ENCODE measurements at places on chromosomes 5 and 9. TPM values are rescaled to one million over a fixed set of nuclear protein-coding genes. Genes with fewer than 3 reads are reported as not detected.

Gene ARPC5L
- 40.0 TPM for total RNA-seq

DNA sequence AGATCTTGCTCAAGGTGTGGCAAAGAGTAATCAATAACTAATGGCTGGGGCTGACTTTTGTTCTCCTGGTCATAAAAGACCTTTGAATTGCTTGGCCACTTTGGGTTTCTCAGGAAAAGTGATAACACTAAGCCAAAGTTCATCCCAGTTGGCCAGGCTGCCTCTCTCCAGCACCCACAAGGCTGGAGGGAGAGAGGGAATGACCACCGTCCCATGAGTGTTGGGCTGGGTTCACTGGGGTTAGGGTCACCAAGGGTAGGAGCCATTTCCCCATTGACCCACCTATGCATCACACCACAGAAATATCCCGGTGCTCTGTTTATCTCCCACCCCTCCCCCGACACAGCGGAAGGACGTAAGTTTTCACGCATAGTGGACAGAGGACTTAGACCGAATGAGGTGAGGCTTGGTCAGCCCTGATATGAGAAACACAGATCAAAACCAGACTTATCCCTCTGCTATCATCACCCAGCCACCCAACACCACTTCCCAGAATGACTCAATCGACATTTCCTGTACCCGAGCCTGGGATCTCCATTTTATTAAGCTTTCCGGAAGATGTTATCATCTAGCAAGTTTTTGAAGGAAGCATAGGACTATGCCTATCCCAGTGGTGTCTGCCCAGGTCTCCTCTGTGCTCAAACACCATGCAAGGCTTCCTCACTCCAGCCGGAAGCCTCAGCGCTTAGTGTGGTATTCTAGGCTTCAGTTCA, 27.0 kb upstream of the PPARGC1B start:
- no peak for DNase-seq
- peaks cover 6% of the 10 kb centered on the region for H3K4me1 ChIP-seq
- peaks cover 10% of the 10 kb centered on the region for H3K27me3 ChIP-seq
- H3K27ac ChIP-seq, result no peak overlapping the region
- no peaks in the 10 kb centered on the region for H3K36me3 ChIP-seq

DNA sequence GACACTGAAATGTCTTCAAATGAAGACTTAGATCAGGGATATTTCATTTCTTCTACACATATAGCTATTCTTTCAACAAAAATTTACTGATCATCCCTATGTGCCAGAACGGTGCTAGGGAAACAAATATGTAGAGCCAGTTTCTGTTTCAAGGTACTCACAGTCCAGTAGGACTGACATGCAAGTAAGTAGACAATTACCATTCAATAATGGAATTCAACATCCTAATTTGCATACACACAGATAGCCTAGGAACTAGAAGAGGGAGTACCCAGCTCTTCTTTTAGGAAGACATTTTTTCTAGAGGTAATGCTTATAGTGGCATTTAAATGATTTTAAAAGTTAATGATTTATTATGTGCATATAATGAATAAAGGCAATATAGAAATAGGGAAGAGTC, 388.8 kb downstream of the ZSWIM6 start:
- no peaks in the 10 kb centered on the region for H3K27me3 ChIP-seq
- H3K4me1 ChIP-seq, result peaks cover 12% of the 10 kb centered on the region
- DNase-seq, result no peak

DNA sequence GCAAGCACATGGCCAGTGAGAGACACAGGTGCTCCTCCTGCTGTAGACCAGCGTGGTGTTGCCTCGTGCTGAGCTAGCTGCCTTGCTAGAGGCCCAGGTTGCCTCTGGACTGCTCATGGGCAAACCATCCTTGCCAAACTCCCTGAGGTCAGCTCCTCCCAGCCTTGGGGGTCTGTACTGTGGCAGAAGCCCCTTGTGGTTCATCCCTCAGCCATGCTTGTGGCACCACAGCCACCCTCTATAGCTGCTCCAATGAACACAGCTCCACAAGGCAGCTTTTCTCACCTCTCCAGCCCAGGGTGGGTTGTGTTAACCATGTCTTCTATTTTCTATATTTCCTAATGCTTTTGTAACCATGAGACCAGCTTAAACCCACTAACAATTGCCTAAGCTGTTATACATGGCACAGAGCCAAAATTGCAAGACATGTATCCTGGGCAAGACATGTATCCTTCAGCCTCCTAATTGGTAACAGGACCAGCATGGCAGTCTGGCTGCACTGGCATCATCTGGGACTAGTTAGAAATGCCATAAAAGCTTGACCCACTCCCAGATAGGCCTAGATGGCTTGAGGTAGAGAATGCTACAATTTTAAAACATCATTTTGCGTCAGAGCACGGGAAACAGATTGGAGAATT, 183.1 kb upstream of the S1PR3 start:
- peaks cover 9% of the 10 kb centered on the region for H3K4me1 ChIP-seq
- H3K27ac ChIP-seq, result no peak overlapping the region
- no peaks in the 10 kb centered on the region for H3K36me3 ChIP-seq
- H3K4me3 ChIP-seq, result no peak overlapping the region

DNA sequence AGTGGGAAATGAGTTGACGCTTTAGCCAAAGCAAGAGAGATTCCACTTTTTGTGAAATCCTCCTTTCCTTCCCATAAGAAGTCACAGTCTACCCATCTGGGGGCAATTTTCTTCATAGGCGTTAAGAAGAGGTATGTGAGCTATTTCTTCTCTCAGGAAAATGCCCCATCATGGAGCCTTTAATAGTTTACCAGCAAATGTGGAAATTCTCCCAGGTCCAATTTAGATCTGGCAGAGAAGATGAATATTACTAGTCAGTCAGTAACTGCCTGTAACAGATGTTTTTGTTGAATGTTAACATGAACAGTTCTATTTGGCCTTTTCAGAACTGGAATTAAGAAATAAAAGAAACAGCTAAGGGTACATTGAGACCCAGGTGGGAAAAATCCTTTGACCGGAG, 156.4 kb upstream of the RFX3 start:
- H3K36me3 ChIP-seq, result no peaks in the 10 kb centered on the region
- H3K27ac ChIP-seq, result no peak overlapping the region
- no peak overlapping the region for H3K4me3 ChIP-seq
- H3K27me3 ChIP-seq, result no peaks in the 10 kb centered on the region
- DNase-seq, result no peak

- peaks cover 18% of the 10 kb centered on the region for H3K4me1 ChIP-seq
- peaks cover 38% of the 10 kb centered on the region for H3K36me3 ChIP-seq
- no peak for DNase-seq
- no peaks in the 10 kb centered on the region for H3K27me3 ChIP-seq
Measured at GRCh38 chr5:134547999-134548658, 22.7 kb downstream of the JADE2 start.

- H3K27ac ChIP-seq, result peak overlapping the region; percentile 76
- DNase-seq, result no peak
- no peak overlapping the region for H3K4me3 ChIP-seq
- peaks cover 16% of the 10 kb centered on the region for H3K27me3 ChIP-seq
- H3K4me1 ChIP-seq, result peaks cover 40% of the 10 kb centered on the region
Measured at GRCh38 chr9:131012023-131012334, 3.0 kb downstream of the LAMC3 start.

Gene SAXO1
- 0.02 TPM for total RNA-seq

Gene ATG10
- 11.1 TPM for total RNA-seq

DNA sequence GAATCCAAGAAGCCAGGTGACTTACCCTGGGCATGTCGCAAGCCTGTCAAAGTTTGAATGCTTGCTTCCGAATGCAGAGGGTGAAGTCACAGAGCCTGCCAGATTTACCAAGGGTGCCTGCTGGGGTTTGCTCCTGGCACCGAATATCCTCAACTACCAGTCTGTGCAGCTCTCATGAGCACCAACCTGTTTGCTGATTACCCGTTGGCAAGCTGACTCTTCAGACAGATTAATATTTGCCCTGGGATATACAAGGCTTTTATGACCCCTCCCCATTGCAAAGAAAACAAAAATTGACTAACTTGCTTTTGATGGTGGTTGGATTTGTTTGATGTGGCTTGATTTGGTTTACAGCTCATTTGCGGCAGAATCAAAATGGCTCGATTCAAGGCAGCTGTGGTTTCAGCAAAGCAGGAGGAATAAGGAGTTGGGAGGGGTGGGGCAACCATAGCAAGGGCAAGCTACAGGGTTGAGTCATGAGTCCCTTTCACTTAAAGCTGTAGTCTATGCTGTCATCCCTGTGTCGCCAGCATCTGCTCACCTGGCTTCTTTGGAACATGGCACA, 82.3 kb upstream of the AGXT2 start:
- no peak overlapping the region for H3K4me3 ChIP-seq
- DNase-seq, result no peak
- no peaks in the 10 kb centered on the region for H3K27me3 ChIP-seq
- H3K36me3 ChIP-seq, result no peaks in the 10 kb centered on the region
- no peak overlapping the region for H3K27ac ChIP-seq

DNA sequence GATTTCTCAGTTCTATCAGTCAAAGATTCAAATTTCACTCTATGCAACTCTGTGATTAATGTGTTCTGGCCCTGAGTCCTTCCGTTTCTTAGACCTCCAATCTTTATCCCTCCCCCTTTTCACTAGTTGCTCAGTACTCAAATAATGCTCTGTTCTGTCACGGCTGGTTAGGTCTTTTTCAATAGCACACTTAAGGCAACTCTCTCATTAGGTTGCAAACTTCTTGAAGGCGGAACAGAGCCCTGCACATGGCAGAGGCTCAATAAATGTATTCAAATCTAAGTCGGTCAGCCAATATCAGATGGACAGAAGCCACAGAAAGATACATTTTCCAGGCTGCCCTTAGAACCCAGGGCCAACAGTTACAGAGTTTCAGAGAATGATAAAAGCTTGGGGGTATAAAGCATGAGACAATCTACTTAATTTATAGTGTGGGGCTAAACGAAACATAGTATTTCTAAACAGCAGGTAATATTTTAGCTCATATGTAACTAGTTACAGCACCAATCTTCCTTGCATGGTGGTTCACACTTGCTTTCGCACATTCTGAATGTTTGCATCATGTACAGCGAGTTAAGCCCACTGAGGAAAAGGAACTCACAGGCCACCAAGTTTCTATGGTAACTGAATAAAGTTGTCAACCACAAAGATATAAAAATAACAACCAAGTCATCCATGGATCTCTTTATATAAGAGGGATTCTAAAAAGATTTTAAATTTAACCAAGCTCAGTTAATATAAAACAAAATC, 67.1 kb upstream of the GOLPH3 start:
- H3K27ac ChIP-seq, result 0 out of 2 replicates have a peak overlapping the region, but pooled peaks have one; percentile 61
- H3K4me1 ChIP-seq, result no peaks in the 10 kb centered on the region
- H3K36me3 ChIP-seq, result peaks cover 61% of the 10 kb centered on the region
- no peaks in the 10 kb centered on the region for H3K27me3 ChIP-seq

GRCh38 chr9:91825422-91825821, 124.6 kb downstream of the ROR2 start:
- H3K27me3 ChIP-seq, result no peaks in the 10 kb centered on the region
- H3K27ac ChIP-seq, result no peak overlapping the region
- no peak for DNase-seq
- no peak overlapping the region for H3K4me3 ChIP-seq

GRCh38 chr9:129609486-129610212, 11.3 kb downstream of the C9orf50 start:
- H3K36me3 ChIP-seq, result no peaks in the 10 kb centered on the region
- DNase-seq, result no peak
- H3K4me1 ChIP-seq, result peaks cover 28% of the 10 kb centered on the region
- H3K27me3 ChIP-seq, result peaks cover 11% of the 10 kb centered on the region
- H3K27ac ChIP-seq, result peak overlapping the region; percentile 41
- peak overlapping the region; percentile 85 for H3K4me3 ChIP-seq

DNA sequence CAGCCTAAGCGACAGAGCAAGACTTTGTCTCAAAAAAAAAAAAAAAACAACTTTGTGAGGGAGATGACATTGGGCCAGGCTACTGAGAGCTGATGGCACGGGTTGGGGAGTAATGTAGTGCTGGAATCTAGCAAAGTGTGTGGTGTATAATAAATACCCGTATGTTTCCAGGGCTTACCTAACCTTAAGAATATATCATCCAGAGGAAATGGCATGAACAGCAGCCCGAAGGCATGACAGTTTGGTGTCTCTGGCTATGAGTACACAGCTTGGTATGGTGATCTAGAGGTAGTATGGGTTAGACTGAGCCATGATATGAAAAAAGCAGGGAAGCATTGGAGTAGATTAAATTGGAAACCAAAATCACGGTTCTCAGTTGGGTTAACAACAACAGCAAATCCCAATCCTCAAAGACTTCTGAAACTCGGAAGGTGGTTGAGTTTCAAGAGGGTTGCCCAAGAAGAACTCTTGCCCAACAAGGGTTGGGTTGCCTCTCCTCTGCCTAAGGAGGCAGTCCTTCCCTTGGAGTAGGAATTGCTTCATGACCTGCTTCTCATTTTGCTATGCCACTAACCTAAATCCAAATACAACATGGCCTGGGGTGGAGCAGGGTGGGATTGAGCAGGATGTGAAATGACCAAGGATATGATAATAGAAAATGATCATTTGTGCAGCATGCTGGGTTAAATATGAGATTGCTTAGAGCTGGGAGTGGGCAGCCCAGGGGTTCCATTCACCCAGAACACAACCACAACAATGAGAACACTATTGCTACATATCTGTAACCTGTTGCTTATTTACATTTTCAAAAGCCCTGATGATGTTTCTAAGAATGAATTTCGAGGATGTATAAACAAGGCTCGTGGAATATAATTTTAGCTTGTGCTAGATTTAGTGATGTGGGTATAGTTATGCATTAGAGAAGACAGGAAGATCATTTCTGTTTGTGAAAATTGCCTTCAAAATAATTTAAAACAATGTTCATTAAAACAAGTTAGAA, 64.6 kb upstream of the ZFR start:
- peaks cover 40% of the 10 kb centered on the region for H3K4me1 ChIP-seq
- H3K27ac ChIP-seq, result no peak overlapping the region
- no peak for DNase-seq
- no peaks in the 10 kb centered on the region for H3K36me3 ChIP-seq

Gene APBA1
- 0.94 TPM for total RNA-seq

DNA sequence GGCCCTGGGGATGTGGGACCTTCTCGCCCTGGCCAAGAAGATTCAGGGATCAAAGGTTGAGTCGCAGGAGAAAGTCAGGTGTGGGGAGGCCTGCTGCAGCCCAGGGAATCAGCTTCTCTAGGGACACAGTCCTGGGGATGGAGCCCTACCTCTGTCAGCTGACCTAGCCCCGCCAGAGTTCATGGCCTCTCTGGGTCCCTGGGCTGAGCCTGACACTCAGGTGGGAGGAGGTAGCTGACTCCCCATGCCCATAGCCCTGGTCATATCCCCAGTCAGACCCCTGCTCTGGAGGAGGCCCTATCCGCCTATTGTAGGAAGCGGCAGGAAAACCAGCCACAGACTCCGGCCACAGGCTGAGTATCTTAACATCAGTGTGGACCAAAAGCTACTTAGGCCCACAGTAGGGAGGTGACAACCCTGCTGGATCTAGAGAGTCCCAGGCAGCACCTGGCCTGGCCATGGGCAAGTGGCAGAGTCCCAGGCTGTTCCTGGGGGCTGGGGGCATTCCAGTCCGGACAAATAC, 15.0 kb upstream of the MRNIP start:
- H3K4me3 ChIP-seq, result no peak overlapping the region
- H3K27me3 ChIP-seq, result no peaks in the 10 kb centered on the region
- no peak for DNase-seq
- peaks cover 34% of the 10 kb centered on the region for H3K36me3 ChIP-seq
- no peaks in the 10 kb centered on the region for H3K4me1 ChIP-seq

GRCh38 chr5:111530298-111530740, 18.0 kb upstream of the STARD4 start:
- no peaks in the 10 kb centered on the region for H3K27me3 ChIP-seq
- DNase-seq, result no peak
- no peak overlapping the region for H3K4me3 ChIP-seq
- H3K4me1 ChIP-seq, result peaks cover 5% of the 10 kb centered on the region
- no peaks in the 10 kb centered on the region for H3K36me3 ChIP-seq

Gene ADAMTS2
- 9.0 TPM for total RNA-seq

GRCh38 chr5:38543886-38544285, 12.6 kb downstream of the LIFR start:
- H3K36me3 ChIP-seq, result no peaks in the 10 kb centered on the region
- H3K4me1 ChIP-seq, result peaks cover 7% of the 10 kb centered on the region
- no peak for DNase-seq
- H3K27me3 ChIP-seq, result no peaks in the 10 kb centered on the region
- H3K27ac ChIP-seq, result no peak overlapping the region
